ENCODE measurements at places on chromosomes 3 and 15. TPM values are rescaled to one million over a fixed set of nuclear protein-coding genes. Genes with fewer than 3 reads are reported as not detected.

The SPTSSB gene
- total RNA-seq: not detected

The SHISA5 gene
- total RNA-seq: 130 TPM

The MAGEL2 gene
- 2.1 TPM for total RNA-seq

The ISL2 gene
- total RNA-seq: 1.8 TPM

The CPNE9 gene
- total RNA-seq: not detected

The ITIH1 gene
- not detected for total RNA-seq

The SLC12A1 gene
- not detected for total RNA-seq

The UNC13C gene
- not detected for total RNA-seq

The MED12L gene
- total RNA-seq: 0.89 TPM

The KIF7 gene
- 18.7 TPM for total RNA-seq

The ACAN gene
- total RNA-seq: under 0.01 TPM

The CALML4 gene
- 0.30 TPM for total RNA-seq

The FBXW12 gene
- total RNA-seq: not detected

The ANKRD63 gene
- not detected for total RNA-seq

The RASGRF1 gene
- not detected for total RNA-seq

The GOLGA8T gene
- total RNA-seq: not detected

The ITPKA gene
- 0.59 TPM for total RNA-seq

The MAP4 gene
- 193 TPM for total RNA-seq

The EPHB3 gene
- total RNA-seq: 3.9 TPM

The NANOGP8 gene
- total RNA-seq: not detected

The DCLK3 gene
- not detected for total RNA-seq

The LRRC2 gene
- total RNA-seq: 0.23 TPM

The MORC1 gene
- total RNA-seq: not detected

The SOX14 gene
- total RNA-seq: not detected

The CCDC33 gene
- 0.30 TPM for total RNA-seq

The DLG1 gene
- total RNA-seq: 94.3 TPM

The GHSR gene
- total RNA-seq: not detected

The PTPN9 gene
- total RNA-seq: 26.1 TPM

The TAGLN3 gene
- total RNA-seq: 1.8 TPM

The HIGD2B gene
- not detected for total RNA-seq

The LRRC34 gene
- total RNA-seq: 1.8 TPM

The ROBO1 gene
- 111 TPM for total RNA-seq

The GOLGA6L7 gene
- total RNA-seq: not detected

The TRPM1 gene
- total RNA-seq: not detected

The RHCG gene
- total RNA-seq: not detected

The RPP25 gene
- total RNA-seq: 3.6 TPM

The CSPG5 gene
- 0.30 TPM for total RNA-seq

The TMEM108 gene
- total RNA-seq: 0.23 TPM

The CDCP1 gene
- 76.4 TPM for total RNA-seq

The SLC15A2 gene
- 0.59 TPM for total RNA-seq

The CFAP44 gene
- 5.6 TPM for total RNA-seq

The SERPINI2 gene
- not detected for total RNA-seq

The SYNM gene
- 48.4 TPM for total RNA-seq

The MYO1E gene
- 256 TPM for total RNA-seq

The NPAP1 gene
- not detected for total RNA-seq

Data from smooth muscle cell of the umbilical artery (primary cell).